ENCODE measurements at places on chromosomes 2 and 18. TPM values are rescaled to one million over a fixed set of nuclear protein-coding genes. Genes with fewer than 3 reads are reported as not detected.

GRCh38 chr2:234329202-234329960 is 167.5 kb downstream of the ARL4C start:
- no peak for DNase-seq

The INHA gene
- total RNA-seq = not detected

DNA sequence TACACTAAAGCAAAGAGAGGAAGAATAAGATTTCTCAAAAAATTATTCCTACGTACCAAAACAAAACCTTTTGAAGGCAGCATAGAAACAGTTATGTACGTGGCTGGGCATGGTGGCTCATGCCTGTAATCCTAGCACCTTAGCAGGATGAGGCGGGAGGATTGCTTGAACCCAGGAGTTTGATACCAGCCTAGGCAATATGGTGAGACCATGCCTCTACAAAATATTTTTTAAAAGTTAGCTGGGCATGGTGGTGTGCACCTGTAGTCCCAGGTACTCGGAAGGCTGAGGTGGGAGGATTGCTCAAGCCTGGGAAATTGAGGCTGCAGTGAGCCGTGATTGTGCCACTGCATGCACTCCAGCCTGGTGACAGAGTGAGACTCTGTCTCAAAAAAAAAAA is 14.9 kb upstream of the CYP26B1 start:
- DNase-seq = no peak

The CRACDL gene
- total RNA-seq = 0.72 TPM

The NOSTRIN gene
- total RNA-seq = 0.26 TPM

GRCh38 chr2:110748489-110748867 is 16.1 kb downstream of the ACOXL start:
- peak; percentile 98 for DNase-seq

GRCh38 chr2:240377366-240377765 is 58.1 kb upstream of the GPC1 start:
- no peak for DNase-seq

Data from GM12878 (cell line).